Central memory CD4-positive, alpha-beta T cell (primary cell): ENCODE measurements at places on chromosomes 7 and 10.

DNA sequence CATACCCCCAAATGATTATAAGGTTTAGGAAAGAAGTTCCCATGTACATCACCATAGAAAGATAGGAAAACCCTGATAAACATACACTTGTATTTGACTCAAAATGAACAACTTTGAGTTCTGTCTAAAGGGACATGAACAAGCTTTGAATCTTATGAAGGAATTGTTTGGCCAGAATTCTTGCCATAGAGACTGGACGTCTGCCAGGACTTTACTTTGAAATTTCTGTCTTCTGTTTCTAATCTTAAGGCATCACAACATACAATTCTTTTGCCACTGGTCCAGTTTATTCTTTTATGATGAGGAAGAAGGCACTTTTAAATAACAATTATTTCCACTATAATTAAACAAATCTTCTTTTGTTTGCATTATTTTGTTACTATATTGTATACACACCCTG is 26.2 kb upstream of the CYP26C1 start:
- DNase-seq = no peak

- no peak for DNase-seq
Measured at GRCh38 chr10:131694781-131695495, 205.9 kb upstream of the PPP2R2D start.

- no peak for DNase-seq
Measured at GRCh38 chr10:113118882-113119281, 168.8 kb downstream of the TCF7L2 start.

DNA sequence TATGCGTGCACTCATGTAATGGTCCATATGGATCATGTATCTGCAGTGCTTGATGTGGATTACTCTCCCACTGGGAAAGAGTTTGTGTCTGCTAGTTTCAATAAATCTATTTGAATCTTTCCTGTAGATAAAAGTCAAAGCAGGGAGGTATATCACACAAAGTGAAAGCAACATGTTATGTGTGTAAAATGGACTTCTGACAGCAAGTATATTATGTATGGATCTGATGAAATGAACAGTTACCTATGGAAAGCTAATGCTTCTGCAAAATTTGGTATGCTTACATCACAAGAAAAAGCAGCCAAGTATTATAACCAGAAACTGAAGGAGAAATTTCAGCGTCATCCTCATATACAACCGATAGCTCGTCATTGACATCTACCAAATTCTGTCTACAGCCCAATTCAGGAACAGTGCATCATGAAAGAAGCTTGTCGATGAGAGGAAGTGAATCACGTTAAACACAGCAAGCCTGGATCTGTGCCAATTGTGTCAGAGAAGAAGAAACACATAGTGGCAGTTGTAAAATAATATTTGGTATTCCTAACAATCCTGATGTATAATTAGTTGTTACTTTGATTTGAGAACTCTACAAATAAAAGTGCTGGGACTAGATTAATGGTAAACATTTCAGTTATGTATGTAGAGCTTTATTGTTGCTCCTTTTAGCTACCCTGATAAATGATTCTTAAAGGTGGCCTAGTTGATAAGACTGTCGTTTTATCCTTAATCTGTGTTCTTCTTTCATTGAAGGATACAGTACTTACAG is 14.2 kb upstream of the SYPL1 start:
- peak; percentile 40 for DNase-seq

- DNase-seq = no peak
Measured at GRCh38 chr7:130144312-130145171, 60.7 kb downstream of the TMEM209 start.

- DNase-seq = no peak
Measured at GRCh38 chr10:36766415-36766810, 359.0 kb upstream of the ANKRD30A start.

DNA sequence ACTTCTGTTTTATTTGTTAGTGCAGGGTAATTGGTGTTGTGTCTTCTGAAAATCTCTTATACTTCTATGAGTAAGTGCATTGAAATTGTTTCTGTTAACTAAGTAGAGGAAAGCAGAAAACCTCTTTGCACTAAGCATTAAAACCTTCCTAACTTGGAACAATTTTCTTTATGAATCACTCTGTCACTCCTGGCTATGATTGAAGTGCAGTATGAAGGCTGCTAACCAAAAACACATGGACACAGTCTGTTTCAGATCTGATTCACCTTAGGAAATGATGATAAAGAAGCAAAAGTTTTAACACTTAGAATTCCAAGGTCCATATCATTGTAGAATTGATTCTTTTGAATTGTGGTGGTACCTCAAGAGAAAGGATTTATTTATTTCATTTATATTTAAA is 41.9 kb downstream of the MET start:
- DNase-seq = no peak

DNA sequence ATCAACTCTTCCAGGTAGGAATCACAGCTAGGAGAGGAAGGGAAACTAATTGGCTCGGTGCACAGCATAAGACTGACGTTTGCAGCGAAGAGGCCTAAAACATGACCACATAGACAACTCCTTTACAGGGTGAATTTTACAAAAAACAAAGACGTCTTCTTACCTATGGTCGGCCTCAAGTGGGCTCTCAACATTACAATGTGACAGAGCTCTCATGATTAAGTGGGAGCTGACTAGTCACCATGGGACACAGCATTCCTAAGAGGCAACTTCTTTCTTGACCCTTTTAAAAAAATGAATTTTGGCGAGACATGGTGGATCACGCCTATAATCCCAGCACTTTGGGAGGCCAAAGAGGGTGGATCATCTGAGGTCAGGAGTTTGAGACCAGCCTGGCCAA is 4.6 kb downstream of the PDIA4 start:
- no peak for DNase-seq

- DNase-seq = peak; percentile 58
Measured at GRCh38 chr7:151432658-151433521, 7.1 kb downstream of the CRYGN start.

DNA sequence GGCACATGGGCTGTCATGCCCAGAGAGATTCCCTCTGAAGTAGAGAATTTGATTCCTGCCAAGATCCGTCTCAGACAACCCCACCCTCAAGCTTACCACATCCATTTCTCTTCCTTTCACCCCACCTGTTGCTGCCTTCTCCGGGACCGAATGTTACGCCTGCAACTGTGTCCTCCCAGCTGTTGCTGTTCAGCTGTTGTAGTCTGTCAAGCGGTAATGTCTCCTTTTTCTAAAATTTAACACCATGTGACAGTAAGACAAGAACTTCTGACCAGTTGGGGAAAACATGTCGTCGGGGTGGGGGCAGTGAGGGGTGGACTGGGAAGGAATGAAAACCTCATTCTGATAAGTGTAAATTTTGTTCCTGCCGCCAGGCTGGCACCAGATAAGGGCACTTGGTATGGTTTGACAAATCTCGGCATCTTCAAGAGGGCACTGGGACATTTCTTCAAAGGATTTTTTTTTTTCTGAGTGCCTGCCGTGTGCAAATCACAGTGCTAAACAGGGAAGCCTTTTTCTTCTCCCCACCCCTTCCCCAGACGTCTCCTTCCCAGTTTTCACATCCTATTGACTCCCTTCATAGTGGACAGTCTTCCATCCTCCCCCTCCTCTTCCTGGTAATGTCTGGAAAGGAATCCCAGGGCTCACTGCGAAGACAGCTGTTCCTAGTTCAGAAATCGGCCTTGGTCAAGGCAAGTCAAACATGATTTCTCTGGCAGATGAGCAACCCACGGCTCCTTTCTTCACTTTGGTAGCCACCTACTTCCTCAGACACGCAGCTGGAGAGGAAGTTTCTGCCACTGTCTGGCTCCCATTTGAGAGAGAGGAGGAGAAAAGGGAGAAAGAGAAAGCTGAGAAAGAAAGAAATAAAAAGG is 5.0 kb upstream of the CELF2 start:
- no peak for DNase-seq
